ENCODE measurements at places on chromosomes 1 and 21.

DNA sequence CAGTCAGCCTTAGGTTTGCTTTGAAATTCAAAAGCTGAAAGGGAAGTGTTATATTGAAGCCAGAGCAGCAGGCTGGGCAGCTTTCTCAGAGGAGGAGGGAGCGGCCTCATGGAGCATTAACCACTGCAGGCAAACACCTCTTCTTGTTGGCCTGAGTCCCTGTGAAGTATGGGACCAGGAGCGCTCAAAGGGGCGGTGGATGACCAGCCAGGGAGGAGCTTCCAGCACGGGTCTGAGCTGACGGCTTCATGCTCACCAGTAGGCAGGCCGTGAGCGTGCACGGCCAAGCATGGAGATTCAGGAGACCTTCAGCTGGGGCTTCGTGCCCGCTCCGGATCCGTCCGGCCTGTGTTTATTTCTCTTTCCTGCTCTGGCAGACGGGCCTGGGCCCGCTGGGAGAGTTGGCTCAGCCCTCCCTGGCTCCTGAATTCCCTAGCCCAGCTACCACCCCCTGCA lies 245.2 kb downstream of the TRABD2B start:
- DNase-seq, result no peak

DNA sequence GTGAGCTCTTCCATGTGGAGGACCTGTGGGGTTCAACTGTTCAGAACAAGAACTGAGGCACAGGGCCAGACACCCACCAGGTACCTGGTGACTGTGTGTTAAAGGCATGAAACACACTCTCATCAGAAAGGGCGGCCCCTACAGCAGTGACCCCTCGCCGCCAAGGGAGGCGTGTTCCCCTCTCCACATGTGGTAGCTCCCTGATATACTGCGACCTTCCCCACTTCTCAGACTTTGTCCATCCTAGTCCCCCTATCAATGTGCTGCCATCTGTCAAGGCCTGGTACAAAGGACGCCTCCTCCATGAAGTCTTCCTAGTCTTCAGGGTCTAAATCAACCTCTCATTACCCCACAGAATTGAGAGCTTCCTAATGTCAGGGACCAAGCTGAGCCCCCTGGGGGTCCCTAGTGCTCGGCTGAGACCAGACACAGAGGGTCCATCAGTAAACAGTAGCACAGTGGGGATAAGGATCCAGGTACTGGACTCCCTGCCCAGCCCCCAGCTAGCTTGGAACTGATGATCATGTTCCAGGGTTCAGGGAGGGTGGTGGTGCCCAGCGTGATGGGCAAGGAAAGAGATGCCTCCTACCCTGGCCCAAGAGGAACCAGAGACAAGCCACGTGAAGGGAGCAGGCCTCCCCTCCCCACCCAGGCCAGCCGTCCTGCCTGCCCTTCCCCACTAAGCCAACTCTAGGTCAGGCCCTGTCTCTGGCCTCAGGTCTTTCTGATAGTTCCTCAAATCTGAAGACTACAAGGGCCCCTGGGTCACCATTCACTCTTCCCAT lies 10.3 kb downstream of the SDC3 start:
- DNase-seq, result no peak

GRCh38 chr1:199269241-199269640 lies 630.4 kb downstream of the PTPRC start:
- no peak for DNase-seq

DNA sequence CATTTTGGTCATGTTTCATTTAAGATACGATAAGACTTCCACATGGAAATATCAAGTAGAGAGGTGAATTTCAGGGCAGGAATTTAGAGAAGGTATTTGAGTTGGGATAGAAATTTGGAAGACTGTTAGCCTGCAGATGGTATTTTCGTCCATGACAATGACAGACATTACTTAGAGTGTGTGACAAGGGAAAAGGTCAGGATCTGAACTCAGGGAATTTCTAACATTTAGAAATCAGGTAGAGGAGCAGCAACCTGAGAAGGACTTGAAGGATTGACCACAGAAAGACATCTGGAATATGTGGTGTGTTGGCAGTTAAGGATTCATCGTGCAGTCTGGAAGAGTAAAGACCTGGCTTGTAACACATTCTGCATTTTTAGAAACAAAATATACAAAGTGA lies 57.9 kb downstream of the RABGAP1L start:
- DNase-seq, result no peak

DNA sequence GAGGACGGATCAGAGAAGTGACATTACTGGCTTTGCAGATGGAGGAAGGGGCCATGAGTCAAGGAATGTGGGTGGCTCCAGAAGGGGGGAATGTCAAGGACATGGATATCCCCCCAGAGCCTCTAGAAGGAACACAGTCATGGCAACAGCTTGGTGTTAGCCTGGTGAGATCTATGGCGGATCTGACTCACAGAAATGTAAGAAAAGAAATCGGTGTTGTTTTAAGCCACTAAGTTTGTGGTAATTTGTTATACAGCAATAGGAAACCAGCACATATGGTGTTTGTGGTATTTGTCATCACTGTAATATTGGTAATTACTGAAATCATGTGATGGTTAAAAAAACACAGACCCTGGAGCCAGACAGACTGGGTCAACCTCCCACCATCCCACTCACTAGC lies 236.2 kb downstream of the SETD4 start:
- no peak for DNase-seq

GRCh38 chr1:179968994-179969919 lies 14.6 kb downstream of the CEP350 start:
- no peak for DNase-seq

DNA sequence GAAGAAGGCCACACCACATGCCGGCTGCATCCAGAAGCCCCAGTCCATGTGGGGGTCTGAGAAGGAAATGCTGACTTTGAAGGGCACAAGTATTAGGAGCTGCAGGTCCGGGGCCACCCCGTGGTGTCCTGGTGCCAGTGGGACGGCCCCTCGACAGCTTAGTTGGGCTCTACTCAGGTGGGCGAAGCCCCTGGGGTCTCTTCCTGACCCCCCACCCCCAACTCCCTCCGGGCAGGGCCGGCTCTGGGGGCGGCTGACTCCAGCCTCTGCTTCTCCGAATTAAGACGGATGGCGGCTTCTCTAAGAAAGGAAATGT lies 62.1 kb upstream of the TTC34 start:
- DNase-seq, result no peak

DNA sequence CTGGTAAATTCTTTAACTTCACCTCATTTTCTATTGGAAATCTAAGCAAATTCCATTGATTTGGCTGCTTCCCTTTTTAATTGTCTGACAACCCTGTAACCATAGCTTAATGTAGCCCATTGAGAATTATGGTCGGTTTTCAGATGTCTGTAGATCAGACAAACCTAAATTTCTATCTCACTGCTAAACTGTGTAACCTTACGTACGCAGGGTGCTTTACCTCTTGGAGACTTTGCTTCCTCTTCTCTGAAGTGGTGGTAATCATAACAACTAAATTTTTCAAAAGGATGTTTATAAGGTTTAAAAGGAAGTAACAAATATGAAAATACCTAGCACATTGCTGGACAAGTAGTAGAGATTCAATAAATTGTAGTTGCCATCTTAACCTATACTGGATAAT lies 25.9 kb downstream of the IFNAR1 start:
- DNase-seq, result no peak

DNA sequence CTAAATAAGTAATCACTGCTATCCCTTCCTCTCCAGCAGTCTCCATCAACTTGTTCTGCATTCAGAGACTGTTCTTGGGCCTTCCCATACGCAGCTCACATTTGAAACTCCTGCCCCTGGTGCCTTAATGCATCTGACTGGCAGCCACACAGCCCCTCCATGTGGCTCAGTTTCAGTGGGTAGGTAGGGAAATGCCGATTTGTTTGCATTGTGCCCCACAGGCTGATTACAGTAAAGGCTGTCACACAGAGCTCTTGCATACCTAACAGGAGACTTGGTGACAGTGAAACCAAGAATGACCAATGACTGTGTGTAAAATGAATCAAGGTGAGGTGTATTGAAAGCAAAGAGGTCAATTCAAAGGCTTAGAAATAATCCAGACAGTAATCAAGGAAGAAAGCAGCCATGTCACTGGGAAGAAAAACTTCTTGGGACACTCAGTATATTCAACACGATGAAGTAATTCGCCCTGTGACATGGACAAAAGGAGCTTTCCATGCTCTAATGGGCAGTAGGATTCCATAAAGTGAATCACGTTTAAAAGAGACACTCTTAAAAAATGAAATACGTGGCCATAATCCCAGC lies 12.7 kb upstream of the B3GALNT2 start:
- DNase-seq, result no peak

DNA sequence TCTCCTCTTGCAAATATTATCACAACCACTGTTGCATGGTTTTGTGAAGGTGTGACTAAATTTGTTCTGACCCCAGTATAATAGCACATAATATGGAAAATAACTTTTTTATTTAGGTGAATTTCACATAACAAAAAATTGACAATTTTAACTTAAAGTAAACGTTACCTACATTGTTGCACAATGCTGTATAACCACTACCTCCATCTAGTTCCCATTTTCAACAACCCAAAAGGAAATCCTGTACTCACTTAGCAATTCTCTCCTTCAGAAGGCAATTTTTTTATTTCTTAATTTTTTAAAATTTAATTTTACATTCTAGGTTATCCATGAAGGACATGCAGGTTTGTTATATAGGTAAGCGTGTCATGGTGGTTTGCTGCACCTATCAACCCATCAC lies 95.2 kb downstream of the KCNJ6 start:
- no peak for DNase-seq

GRCh38 chr1:194155962-194156361 lies 969.5 kb upstream of the B3GALT2 start:
- no peak for DNase-seq

DNA sequence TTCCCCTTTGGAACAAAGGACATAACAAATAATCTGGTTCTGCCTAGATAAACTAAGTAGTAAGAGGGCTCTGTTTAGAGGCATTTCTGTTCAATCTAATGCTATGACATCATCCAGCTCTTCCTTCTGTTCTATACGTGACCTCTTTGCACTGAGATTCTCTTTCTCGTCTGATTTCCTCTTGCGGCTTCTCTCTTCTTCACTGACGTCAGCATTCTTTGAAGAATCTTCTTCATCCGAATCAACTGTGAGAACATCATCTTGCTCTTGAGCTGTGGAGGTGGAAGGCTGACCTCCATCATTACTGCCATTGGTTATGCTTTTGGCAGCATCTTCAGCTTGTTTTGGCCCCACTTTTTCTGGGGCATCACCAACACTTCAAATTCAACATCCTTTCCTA lies 130.4 kb downstream of the HS2ST1 start:
- DNase-seq, result no peak

DNA sequence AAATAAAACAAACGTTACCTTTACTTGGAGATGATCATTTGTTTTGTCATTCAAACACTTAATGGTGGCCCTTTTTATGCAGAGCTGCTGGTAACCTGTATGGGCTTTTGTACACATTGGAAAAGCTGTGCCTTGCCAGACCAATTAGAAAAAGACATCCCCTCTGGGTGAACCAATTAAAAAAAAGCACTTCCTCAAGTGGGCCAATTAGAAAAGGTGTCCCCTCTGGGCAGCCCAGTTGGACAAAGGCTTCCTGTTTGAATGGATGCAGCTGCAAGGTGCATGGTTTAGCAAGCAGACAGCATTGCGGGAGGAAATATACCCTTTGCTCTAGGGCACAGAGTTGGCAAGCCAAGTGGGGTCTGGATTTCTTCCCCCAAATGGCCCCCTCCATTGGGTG lies 21.6 kb downstream of the HUNK start:
- no peak for DNase-seq

DNA sequence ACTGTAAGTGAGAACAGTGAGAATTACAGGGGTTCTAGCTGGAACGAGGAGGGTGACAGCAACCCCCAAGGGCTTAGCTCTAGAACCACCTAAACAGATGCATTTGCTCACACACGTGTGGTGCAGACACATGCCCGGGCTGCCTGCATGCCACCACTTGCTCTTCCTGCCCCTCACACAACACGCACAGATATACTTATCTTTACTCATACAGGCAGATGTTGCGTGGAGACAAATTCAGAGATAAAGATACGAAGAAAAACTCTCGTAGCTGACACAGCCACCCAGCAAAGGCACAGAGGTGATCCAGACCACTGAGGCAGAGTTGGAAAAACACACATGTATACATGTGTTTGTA lies 13.5 kb downstream of the VANGL1 start:
- DNase-seq, result no peak

DNA sequence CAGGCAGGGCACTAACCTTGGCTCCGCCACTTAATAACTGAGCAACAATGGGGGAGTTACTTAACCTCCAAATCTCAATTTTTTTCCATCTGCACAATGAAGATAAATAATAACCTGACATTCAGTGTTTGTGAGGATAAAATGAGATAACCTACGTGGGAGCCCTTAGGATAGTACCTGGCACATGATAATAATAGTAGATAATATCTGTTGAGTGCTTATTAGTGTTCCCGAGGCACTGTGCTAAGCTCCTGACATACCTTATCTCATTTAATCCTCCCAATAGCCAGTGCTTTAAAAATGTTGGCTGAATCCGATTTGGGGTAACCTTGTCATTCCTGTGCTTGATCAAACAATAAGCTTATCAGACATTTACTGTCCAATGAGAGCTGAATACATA lies 128.7 kb upstream of the UBE2U start:
- no peak for DNase-seq

- no peak for DNase-seq
These were observed 209.0 kb downstream of the DYRK1A start for GRCh38 chr21:37575580-37575979.

GRCh38 chr1:54874079-54874830 lies 12.7 kb downstream of the DHCR24 start:
- DNase-seq, result no peak

GRCh38 chr21:46603228-46603627 lies 1.7 kb downstream of the S100B start:
- DNase-seq, result no peak

- no peak for DNase-seq
These were observed 215.8 kb downstream of the FGGY start for GRCh38 chr1:59512702-59513101.

- no peak for DNase-seq
These were observed 367.6 kb downstream of the PTBP2 start for GRCh38 chr1:97089173-97089572.

DNA sequence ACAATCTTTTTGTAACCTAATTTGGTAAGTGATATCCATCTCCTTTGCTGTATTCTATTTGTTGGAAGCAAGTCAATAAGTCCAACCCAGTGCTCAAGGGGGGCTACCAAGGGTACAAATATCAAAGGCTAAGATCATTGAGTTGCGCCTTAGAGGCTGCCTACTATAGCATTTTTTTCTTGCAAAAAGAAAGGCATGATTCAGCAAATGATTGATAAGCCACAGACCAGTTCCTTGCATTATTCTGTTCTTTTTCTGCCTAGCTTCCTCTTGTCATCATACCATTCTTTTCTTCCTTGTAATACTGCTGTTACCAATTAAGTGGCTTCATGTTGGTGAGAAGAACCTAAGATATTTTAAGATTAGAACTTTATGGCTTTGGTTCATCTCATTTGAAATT lies 29.8 kb upstream of the BARHL2 start:
- no peak for DNase-seq
